ENCODE measurements at places on chromosomes 3 and 15. TPM values are rescaled to one million over a fixed set of nuclear protein-coding genes. Genes with fewer than 3 reads are reported as not detected.
A peak's percentile ranks its signal among the peaks of the same experiment; 100 is the strongest.

DNA sequence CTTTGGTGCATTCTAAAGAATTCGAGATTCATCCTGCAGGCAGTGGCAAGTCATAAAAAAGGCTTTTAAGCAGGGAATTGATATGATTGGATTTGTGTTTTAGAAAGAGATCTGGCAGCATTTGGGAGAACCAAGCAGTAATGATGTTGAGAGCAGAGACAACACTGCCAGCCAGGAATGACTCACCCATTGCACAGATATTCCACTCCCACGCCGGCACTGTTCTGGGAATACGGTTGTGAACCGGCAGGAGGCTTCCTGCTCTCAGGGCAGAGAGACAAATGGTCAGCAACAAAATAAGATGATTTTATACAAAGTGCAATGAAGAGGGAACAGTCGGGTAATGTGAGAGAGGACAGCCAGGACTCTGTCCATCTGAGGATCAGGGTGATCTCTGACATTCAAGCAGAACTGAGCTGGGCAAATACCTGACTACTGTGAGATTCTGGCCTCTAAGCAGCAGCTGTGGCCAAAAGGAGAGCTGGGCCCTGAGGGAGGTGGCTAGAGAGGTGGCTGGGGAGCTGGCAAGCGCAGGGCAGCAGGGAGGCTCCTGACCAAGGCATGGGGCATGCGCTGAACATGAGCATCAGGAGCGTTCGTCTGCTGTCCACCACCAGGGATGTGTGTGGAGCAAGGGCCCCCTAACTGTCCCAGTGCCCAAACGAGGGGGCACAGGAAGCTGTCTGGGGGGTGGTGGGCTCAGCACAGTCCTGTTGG, 56.1 kb upstream of the PLXNA1 start:
- ATAC-seq: no peak

DNA sequence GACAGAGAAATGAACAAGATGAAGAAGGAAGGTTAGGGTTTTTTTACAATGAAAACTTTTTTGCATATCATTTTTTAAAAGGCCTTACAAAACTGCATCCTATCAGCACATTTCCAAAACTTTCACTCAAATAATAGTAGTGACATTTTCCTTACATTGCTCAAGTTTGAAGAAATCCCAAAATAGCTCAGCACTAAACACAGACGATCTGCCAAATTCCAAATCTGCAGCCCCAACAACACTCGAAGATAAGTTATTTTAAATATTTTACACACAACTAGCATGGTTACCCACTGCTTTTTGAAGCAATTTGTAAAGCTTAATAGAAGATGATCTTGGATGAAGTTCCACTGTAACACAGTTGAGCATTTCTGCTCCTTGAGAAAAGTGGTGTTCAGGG, 535.6 kb upstream of the ALCAM start:
- ATAC-seq: no peak

DNA sequence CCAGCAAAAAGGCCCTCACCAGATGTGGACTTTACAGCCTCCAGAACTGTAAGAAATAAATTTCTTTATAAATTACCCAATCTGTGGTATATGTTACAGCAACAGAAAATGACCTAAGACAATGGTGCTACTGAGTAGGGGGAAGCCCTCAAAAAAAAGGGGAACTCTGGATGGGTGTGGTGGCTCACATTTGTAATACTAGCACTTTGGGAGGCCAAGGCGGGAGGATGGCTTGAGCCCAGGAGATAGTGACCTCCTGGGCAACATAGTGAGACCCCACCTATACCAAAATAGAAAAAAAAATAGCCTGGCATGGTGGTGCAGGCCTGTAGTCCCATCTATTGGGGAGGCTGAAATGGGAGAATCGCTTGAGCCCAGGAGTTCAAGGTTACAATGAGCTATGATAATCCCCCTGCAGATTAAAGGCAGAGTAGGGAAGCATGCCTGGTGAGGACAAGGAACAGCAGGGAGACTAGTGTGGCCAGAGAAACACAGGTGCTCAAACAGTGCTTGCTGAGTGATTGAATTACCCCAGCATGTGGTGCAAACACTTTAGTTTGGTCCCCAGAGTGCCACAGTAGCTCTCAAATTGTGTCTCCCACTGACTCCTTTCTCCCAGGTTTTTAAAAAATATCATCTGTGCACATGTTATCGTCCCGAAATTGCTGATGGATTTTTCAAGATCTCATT, 13.9 kb upstream of the USP3 start:
- ATAC-seq: no peak

DNA sequence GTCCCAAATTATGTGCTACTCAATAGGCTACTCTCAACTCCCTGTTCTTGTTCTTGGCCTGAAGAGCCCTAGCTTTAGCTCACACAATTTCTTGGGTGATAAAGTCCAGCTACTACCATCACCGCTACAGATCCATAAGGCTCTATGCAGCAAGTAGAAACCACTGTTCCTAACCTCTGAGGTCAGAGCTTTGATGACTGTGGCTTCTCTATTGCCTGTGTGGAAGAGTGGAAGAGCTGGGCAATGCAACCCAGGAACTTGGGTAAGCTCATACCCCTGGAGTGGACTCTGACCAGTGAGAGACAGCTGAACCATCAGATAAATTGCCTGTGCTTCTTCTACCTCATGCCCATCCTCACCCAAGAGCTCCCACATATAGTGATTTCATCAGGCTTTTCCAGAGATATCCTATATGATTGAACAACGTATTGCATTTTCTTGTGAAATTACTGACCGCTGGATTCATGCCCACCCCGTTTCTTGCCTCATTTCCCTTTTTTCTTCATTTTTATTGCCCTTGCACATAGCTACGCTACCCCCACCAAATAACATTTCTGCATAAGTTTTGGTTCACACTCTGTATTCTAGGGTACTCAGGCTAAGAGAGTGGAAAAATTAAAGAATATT, 172.3 kb upstream of the MBNL1 start:
- no peak for ATAC-seq

- peak; percentile 85 for ATAC-seq
These were observed 9.6 kb downstream of the TGM4 start for GRCh38 chr3:44883999-44884431.

DNA sequence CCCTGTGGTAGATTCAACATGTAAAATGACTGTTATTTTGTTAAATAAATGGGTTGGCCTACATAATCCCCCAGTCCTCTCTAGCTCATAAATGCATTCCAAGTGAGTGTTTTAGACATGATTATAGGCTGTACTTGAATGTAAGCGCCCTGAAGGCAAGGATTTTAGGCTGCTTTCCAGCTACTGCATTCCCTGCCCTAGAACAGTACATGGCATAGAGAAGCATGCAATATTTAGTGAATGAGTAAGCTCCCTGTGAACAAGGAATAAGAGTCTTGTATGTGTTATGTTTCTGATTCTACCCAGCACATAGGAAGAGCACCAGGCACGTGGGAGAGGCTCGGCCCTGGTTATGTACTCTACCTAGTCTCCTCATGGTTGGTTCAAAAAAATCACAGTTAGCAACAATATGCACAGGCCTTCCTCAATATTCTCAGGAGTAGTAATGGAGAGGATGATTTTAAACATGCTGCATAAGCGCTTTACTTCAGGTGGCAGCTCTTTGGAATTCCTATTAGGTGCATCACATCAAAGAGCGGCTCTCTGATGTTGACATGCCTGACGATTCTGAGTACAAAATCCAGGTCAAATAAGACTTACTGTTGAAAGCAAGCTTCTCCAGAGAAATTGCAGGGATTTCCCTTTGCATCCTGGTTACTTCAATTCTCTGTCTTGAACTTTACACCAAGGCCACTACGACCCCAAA, 456.6 kb downstream of the MAGI1 start:
- ATAC-seq: no peak

DNA sequence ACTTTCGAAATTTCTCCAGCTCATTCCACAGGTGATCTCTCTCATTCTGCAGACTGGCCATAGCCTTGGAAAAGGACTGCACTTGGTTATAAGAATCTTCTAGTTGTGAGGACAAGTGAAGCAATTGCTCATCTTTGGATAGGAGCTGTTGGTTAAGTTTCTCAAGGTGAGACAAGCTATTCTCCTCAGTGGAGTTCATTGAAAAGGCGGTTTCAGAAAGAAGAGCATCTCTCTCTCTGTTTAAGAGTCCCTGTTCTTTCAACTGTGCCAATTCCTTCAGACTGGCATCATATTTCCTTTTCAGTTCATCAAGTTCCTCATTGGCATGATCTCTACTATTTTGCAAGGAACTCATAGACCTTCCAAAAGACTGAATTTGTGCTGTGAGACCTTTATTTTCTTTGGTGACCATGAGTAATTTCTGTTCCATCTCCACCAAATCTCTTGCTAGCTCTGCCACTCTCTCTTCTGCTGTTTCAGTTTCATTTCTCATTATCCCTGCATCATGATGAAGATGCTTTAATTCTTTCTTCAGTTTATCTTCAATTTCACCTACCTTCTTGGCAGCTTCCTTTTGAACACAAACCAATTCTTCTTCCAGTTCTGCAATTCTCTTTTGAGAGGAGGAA, 30.2 kb upstream of the HCLS1 start:
- ATAC-seq: no peak

DNA sequence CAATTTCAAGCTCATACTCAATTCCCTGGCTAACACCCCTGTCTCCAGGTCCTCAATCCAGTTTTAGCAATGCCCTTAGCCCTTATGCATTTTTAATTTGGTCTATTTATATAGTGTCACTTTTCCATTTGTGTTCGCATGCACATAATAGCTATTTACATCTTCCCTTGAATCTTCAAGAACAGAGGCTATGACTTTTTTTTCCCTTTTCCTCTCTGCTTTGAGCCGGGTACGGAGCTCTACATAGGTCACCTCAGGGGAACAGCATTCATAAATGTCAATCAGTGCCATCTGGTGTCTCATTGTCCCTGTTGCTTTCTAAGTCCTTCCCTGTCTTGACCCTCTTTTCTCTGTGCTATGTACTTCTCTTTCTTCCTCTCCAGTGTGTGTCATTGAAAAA, 26.5 kb upstream of the ACTC1 start:
- ATAC-seq: no peak

DNA sequence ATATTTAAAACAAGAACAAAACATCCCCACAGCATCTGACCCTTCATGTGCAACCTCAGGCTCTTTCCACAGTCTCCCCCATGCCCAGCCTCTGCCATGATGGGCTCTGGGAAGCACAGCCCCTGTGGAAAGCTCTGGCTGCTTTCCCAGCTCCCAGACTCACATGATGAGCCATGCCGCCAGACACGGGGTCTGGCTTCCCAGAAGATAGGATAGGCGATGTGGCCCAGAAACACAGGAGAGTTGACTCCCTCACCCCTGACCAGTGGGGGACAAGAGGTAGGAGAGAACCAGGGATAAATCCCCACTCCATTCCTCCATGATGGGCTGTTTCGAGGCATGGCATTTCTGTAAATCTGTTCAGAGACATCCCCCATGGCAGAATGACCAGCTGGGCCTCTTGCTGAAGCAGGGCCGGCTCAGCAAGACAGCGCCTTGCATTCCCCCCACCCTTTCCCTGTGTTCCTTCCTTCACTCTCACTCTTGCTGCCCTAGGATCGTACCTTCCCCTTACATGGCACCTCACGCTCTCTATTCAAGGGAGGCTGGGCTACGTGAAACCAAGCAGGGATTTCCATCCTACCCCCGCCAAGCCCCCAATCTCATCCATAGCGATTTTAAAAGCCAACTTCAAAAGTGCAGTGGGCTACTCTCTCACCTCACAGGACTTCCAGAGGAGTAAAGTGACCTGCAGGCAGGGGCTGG, 192.4 kb downstream of the ABHD5 start:
- ATAC-seq: no peak

GRCh38 chr3:71127052-71127831, 456.3 kb downstream of the FOXP1 start:
- ATAC-seq: no peak

- no peak for ATAC-seq
These were observed 95.2 kb downstream of the RYK start for GRCh38 chr3:134155446-134155845.

GRCh38 chr3:157297328-157297915, 137.5 kb upstream of the CCNL1 start:
- no peak for ATAC-seq

- no peak for ATAC-seq
These were observed 41.9 kb downstream of the NIPA2 start for GRCh38 chr15:22880068-22880980.

DNA sequence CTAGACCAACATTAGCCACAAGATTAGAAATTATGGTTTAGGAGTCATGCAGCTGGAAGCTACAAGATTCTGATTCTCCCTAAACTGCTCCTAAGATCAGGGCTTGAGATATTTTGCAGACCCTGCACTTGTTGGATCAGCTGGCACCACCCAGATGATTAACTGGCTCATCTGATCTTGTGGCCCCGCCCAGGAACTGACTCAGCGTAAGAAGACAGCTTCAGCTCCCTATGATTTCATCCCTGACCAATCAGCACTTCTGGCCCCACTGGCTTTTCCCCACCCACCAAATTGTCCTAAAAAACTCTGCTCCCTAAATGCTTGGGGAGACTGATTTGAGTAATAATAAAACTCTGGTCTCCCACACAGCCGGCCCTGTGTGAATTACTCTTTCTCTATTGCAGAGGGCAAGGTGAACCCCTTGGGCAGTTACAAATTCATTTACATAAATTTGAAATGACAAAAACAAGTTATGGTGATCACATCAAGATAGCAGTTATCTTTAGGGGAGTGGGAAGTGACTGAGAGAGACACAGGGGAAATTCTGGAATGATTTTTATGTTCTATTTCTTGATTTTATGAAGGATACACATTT, 76.5 kb downstream of the CD200R1L start:
- ATAC-seq: no peak

Gene DNAH12
- 1.1 TPM for total RNA-seq

Gene GPR62
- total RNA-seq: 2.4 TPM

Gene GOLGA6L10
- 1.0 TPM for total RNA-seq

Gene FETUB
- total RNA-seq: 1.1 TPM

Gene ANKRD63
- not detected for total RNA-seq

Gene IGDCC3
- total RNA-seq: 1.7 TPM

Gene RTP4
- 2.9 TPM for total RNA-seq
